ENCODE measurements at places on chromosomes 16 and 17.

DNA sequence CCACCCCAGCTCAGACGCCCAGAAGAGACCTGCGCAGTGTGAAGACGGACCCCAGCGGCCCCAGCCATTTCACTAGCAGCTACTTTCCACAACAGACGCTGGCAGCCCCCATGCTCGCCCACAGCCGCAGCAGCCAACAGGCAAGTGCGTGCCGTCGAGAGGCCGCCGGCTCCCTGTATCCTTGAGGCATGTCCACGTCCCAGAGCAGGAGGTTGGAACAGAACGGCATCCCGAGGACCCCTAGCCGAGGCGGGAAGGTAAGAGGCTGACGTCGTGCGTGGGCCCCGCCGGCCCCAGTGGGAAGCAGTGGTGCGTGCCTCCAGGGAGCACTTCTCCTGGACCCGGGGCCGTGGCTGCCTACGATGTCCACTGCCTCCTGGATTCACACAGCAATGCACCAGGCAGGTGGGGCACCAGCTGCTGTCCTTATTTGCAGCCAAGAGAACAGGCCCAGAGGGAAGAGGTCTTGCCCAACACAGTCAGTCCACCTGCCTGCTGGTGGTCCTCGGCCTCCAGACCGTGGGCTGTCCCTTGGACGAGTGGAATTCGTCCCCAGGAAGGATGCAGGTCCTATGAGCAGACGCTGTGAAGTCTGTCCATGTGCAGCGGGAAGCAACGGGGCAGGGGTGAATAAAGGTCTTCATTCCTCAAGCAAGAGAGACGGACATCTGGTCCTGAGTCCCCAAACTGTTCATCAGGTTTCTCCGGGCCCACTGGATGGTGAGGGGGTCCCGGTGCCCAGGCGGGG is 38.5 kb downstream of the SLC7A5 start:
- DNase-seq: no peak

GRCh38 chr16:85991425-85991824 is 92.5 kb downstream of the IRF8 start:
- DNase-seq: no peak

DNA sequence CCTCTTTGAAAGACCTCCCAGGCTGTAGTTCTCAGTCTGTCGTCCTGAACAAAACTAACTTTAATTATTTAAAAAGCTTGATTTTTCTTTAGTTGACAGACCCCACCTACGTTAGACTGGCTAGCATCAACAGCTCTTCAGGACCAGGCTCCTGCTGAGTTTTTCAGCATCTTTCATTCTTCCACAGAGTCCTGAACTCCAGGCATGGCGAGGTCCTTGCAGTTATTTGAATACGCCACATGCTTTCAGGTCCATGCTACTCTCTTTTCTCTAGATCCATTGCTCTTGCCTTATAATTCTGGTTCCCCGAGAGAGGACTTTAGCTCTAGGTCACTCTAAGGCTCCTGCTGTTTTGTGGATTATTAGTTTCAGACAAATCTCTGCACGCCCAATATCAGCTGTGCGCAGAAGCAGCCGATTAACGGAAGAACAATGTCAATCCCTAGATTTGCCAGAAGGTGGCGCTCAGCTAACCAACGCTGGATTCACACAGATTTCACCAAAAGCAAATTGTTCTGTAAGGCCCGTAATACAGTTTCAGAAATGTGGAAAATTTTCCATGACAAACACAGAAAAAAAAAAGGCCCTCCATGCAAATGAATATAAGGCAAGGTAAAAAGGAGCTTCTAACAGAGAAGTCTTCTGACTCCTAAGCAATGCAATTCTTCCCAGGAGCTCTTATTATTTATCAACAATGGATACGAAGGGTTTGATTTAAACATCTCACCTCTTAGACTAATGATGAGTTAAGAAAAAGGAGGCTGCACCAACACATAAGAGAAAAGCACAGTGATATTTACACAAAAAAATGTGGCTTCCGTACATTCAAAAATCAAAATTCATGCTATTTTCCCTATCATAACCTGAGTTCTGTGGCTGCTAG is 33.5 kb upstream of the BCO1 start:
- DNase-seq: no peak

DNA sequence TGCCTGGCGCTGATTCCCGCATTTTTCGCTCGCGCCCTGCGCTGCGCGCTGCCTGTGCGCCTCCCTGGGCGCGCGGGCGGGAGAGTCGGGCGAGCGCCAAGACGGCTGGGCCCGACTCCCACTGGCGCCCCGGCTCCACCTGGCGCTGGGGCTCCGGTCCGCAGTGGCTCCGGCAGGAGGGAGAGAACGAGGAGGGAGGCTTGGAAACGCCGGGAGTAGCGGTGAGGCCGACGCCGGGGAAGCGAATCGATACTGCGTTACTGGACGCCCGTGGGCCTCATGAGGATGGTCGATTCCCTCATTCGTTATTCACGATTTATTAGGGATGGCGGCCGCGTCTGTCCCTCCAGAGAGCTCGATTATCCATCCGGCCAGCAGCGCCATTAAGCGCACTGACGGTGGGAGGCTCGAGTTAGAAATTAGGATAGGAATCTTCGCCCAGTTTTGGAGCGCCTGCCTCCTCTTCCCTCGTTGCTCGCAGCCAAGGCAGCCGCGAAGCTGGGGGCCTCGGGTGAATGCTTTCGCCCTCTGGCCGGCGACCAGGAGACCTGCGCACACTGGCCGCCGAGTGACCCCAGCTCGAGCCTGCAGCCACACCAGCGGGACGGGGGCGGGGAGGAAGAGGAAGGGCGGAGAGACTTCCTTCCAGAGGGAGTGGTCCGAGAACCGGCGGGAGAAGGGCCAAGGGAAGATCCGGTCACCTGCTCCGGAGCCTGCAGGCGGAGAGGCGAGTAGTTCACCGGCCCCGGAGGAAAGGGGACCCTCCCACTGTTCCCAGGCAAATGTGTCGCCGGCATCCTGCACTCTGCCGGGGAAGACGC is 1.3 kb upstream of the PCGF2 start:
- no peak for DNase-seq

- DNase-seq: no peak
Measured at GRCh38 chr17:47660064-47660492, 10.4 kb downstream of the KPNB1 start.

GRCh38 chr16:48082516-48082915 is 73.3 kb downstream of the ABCC12 start:
- no peak for DNase-seq

GRCh38 chr16:3215601-3216262 is 19.2 kb downstream of the ZNF200 start:
- DNase-seq: no peak

GRCh38 chr17:8292639-8293395 is 2.4 kb downstream of the SLC25A35 start:
- no peak for DNase-seq

GRCh38 chr17:40341808-40342503 is 22.6 kb downstream of the GJD3 start:
- no peak for DNase-seq
